ENCODE measurements at places on chromosomes 13 and 19.

- DNase-seq: peak; percentile 83
Measured at GRCh38 chr19:13986348-13986904, 19.7 kb downstream of the RFX1 start.

GRCh38 chr19:20453425-20453935, 112.1 kb downstream of the ZNF737 start:
- no peak for DNase-seq

DNA sequence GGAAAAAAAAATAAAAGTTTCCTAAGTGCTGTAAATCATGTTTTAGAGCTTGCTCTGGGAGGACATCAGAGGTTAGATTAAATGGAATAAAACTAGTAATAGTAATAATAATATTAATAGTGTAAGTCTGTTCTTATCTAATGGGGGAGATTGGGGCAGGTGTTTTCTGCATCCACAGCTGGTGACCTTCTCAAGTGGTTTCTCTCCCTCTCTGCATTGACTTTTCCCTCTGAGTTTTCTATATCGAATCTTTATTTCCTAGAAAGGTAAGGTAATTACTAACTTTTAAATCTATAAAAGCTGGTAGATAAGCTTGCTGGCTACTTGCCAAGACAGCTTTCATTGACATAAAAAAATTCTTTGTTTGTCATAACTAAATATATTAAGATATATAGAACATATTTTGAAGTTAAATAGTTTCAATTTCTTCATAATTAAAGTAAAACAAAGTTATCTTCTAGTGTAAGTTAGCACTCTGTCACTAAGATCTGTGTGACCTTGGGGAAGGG, 49.6 kb upstream of the DIAPH3 start:
- no peak for DNase-seq

DNA sequence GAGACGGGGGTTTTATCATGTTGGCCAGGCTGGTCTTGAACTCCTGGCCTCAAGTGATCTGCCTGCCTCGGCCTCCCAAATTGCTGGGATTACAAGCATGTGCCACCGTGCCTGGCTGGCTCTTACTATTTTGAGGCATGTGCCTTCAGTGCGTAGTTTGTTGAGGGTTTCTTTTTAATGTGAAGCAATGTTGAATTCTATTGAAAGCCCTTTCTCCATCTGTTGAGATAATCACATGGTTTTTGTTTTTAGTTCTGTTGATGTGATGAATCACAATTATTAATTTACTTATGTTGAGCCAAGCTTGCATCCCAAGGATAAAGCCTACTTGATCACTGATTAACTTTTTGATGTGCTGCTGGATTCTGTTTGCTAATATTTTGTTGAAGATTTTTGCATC, 290.9 kb downstream of the KCNRG start:
- no peak for DNase-seq

DNA sequence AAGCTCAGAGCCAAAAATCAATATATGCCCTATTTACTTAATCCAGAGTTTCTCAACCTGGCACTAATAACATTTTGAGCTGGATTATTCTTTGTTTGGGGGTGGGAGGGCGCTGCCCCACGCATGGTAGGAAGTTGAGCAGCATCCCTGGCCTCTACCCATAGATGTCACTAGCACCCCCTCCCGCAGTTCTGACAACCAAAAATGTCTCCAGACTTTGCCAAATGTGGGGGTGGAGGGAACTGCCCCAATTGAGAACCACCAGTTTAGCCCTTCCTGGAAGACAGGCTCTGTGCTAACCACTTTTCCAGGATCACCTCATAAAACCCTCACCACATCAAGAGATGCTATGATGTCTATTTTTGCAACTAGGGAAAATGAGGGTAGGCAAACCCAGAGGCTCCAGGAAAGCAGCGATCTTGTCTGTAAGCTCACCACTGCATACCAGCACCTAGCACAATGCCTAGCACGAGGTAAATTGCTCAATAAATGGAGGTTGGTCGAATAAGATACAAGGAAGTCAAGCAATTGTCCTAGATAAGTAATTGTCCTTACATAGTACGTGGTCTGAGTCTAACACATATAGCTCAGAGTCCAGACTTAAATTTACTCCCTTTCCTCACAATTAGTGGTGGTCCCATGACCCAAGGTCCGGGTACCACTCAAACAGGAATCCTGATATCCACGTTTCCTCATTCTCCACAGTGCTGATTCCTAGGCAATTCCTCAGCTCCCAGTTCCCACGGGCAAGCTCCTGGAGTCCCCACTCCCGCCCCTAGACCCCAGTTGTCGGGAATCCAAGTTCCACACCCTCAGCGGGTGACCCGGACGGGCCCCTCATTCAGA, 892 bp downstream of the TRIR start:
- no peak for DNase-seq

DNA sequence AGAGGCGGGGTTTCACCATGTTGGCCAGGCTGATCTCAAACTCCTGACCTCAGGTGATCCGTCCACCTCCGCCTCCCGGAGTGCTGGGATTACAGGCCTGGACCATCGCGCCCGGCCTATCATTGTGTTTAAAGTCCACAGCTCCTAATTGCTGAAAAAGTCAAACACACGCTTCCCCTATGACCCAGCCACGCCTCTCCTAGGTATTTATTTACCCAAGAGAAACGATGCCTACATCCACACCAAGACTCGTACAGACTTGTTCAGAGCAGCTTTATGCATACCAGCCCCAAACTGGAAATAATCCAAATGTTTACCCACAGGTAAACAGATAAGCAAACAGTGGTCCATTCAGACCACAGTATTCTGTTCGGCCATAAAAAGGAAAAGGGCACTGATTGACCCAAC, 15.1 kb downstream of the ZNRF4 start:
- DNase-seq: no peak

- DNase-seq: no peak
Measured at GRCh38 chr19:31781542-31781941, 432.3 kb upstream of the TSHZ3 start.

DNA sequence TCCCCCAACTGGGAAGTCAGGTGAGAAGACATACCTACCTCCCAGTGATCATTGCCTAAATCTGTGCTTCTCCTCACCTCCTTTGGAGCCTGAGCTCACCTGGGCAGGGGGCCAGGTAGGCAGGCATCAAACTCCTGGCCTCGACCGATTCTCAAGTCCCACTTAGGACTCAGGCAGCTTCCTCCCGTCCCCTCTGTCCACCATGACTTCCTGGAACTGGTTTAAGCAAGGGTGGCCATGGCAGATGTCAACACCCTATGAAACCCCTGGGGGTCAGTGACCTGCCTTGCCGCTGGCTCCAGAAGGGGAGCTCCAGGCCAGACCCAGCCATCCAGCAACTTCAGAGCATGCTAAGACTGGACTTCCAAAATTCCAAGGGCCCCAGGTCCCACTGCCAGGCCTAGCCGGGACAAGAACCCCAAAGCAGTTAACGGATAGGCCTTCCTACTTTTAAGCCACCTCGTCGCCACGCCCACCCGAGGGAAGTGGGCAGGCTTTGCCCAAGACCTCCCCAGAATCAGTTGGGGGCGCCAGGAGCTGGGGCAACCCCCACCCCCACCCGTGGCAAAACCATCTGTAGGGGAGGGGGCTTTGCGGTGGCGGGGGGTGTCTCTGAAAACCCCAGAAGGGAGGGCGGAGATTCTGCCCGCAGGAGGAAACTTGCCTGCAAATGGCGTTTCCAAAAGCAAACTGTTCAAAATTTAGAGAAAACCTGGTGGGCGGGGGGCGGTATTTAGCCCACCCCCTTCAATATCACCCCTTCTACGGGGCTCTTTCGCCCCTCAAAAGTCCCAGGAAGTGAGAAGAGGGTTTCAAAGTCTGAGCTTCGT, 657 bp downstream of the PLIN3 start:
- no peak for DNase-seq

GRCh38 chr13:73943137-73943964, 190.9 kb downstream of the KLF12 start:
- DNase-seq: no peak

Data from NCI-H510A (cell line).